ENCODE measurements at places on chromosomes 11 and 22.

- DNase-seq: no peak
Observed at GRCh38 chr11:117188620-117189081, 10.1 kb downstream of the SIDT2 start.

GRCh38 chr22:39718206-39718605 is 147.7 kb downstream of the CACNA1I start:
- no peak for DNase-seq

GRCh38 chr11:104394508-104394907 is 230.6 kb upstream of the PDGFD start:
- no peak for DNase-seq

DNA sequence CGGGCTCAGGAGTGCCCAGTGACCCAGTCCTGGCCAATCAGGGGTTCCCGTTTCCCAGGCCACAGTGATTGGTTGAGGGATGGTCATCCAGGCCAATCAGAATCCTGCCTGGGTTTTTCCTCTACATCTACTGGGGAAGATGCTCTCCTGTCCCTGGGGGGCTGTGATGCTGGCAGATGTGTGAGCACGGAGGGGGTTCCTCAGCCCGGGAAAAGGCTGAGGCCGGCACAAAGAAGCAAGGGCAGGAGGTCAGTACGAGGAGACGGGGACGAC is 171.2 kb downstream of the CTTN start:
- DNase-seq: no peak

DNA sequence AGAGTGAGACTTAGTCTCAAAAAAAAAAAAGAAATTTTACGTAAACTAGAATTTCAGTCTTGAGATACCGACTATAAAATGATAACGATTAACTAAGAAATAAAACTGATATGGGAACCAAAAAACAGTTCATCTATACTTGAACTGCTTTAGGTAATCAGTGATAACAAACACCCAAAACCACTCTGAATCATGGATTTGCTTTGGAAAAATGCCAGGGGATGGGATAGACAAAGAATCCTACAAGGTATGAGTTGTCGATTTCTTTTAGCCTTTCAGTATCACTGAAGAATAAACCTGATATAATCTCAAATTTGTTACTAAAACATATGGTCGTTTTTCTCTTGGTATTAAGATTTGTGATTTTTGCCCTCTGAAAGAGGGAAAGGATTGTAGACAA is 13.7 kb downstream of the CSTF3 start:
- no peak for DNase-seq

DNA sequence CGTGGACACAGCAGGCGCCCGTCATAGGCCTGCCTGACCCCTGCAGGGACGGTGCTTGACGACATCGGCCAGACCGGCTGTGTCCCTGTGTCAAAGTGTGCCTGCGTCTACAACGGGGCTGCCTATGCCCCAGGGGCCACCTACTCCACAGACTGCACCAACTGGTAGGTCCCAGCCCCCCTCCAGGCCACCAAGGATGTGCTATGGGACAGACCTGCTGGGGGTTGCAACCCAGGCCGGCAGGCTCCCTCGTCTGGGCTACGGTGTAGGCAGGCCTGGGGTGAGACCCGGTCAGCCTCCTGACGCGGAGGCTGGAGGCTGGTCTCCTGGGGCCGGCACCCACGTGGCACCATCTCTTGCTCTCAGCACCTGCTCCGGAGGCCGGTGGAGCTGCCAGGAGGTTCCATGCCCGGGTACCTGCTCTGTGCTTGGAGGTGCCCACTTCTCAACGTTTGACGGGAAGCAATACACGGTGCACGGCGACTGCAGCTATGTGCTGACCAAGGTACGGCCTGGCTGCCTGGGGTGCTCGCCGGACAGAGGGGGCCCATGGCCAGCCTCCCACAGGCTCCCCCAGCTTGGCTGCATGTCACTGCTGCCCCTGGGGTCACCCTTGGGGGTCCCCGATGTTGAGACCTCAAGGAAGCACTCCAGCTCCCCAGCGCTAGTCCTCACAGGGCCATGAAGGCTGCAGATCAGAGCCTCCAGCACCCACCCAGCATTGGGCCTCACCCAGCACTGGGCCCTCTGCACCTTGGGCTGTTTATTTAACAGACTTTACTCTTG is 7.7 kb downstream of the MUC5AC start:
- DNase-seq: no peak

- DNase-seq: no peak
Observed at GRCh38 chr11:70763606-70764005, 365.3 kb downstream of the CTTN start.

- no peak for DNase-seq
Observed at GRCh38 chr22:43828725-43828997, 16.6 kb upstream of the EFCAB6 start.

- DNase-seq: peak; percentile 16
Observed at GRCh38 chr11:130070846-130071200, 1.1 kb downstream of the APLP2 start.

- DNase-seq: no peak
Observed at GRCh38 chr11:95229993-95230809, 801 bp downstream of the SESN3 start.

- DNase-seq: no peak
Observed at GRCh38 chr11:71086687-71087258, 165.6 kb downstream of the SHANK2 start.

DNA sequence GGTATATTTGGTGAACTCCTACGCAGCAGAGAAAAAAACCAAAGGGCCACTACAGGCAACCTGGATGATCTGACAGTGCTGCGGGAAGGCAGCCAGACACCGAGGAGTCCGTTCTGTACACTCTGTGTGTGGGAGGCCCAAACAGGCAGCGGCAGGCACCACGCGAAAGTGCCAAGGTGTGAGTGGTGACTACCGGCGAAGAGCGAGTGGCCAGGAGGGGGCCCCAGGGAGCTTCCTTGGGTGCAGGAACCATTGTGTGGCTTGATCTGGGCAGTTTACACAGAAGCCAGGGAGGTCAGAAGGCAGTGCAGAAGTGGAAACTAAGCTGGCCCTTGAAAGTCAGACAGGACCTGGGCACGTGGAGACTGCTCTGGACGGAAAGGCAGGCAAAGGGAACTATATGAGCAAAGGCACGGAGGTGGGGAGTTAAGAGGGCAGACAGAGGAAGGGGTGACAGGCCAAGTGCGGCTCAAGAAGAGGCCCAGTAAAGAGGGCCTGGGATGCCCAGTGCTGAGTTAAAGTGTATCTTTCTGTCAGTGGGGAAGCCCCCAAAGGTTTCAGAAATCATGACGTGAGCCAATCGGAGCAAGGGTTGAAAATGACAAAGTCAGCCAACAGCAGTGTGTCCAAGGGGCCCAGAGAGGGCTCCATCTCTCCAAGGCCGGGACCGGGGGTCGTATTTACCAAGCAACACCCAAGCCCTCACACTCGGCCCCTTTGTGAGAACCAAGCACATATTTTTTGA is 10.6 kb downstream of the TMEM184B start:
- peak; percentile 54 for DNase-seq

DNA sequence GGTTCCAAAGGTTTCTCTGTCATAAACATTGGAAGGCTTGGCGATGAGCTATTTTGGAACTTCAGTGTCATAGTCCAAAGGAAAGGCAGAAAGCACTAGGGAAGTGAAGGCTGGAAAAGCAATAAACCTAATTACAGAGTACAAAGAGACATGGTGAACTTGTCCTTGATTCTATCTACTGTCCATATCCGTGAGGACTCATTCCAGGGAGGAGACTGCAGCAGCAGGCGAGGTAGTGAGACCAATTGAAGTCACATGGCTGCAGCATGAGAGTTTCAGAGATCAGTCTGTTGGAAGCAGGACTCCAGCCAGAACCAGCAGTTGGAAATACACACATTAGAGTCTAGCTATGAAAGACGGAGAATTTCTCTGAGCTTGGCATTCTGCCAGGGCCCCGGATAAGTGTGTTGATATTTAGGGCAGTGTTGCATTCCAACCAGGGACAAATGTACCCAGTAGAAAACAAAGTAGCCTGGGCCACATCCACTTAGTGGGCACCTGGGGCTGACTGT is 54.1 kb upstream of the ARHGAP42 start:
- no peak for DNase-seq

DNA sequence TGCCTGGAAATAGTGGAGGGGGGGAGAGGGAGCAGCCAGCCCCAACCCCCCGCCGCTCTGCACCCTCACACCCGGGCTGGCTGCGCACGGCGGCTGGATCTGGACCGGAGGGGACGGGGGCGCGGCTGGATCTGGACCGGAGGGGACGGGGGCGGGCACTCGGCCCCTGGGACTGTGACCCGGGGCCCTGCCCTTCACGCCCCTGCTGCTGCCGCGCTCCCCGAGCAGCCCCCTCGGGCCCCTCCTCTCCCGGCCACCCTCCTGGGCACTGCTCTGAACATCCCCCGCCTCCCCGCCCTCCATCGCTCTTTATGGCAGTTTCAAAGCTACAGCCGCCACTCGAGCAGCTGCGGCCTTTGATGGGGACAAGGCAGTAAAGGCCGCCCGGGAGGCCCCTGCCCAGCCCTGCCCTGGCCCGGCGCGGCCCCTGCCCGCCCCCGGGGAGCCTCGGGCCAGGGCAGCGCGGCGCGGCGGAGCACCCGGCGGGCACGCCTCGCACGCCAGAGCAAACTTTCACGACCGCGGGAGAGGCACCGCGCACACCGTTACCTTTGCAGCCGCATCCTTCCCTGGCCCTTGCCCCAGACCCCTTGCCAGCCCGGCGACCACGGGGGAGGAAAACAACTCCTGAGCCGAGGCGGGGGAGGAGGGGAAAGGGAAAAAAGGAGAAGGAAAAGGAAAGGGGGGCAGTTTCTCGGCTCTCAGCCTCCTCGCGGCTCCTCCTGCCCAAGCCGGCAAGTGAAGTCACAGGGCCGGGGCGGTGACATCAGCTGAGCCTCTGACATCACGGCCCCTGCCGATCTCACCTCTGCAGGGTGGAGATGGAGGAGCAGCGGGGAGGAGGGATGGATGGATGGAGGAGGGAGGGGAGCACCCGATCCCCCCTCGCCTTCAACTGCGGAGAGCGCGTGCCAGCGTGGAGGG is 13.1 kb upstream of the TCF20 start:
- DNase-seq: peak; percentile 47

DNA sequence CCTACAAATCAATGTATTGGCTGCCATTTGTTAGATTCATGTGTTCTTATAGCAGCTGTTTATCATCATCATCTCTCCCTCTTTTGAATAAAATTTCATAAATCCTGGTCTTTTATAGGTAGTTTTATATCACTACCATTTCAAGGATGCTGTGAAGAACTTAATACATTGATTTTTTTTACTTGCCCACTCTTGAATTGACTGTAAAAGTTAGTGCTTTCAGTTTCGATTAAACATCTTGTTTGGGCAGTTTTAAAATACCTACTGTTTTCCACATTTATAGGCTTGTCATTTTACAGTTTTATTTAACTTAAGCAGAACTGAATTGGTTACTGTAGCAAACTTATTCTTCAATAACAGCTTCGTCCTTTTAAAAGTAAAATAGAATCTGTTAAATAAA is 59.5 kb downstream of the TTC17 start:
- DNase-seq: no peak

DNA sequence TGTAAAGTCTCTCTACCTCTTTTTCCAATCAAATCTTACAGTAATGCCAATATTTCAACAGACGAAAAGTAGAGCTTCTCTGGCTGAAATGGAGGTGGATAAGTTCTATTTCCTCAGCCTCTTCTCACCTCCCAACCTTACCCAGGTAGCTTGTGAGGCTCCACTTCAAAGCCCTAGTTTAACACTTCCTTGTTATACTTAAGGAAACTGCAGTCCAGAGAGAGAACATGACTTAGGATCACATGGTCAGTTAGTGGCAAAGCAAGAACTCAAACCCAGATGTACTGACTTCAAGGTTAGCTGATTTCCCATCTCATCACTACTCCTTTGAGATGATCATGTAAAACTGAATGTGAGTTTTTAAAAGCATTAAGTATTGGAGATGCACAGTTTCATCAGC is 32.5 kb downstream of the PAK1 start:
- no peak for DNase-seq

DNA sequence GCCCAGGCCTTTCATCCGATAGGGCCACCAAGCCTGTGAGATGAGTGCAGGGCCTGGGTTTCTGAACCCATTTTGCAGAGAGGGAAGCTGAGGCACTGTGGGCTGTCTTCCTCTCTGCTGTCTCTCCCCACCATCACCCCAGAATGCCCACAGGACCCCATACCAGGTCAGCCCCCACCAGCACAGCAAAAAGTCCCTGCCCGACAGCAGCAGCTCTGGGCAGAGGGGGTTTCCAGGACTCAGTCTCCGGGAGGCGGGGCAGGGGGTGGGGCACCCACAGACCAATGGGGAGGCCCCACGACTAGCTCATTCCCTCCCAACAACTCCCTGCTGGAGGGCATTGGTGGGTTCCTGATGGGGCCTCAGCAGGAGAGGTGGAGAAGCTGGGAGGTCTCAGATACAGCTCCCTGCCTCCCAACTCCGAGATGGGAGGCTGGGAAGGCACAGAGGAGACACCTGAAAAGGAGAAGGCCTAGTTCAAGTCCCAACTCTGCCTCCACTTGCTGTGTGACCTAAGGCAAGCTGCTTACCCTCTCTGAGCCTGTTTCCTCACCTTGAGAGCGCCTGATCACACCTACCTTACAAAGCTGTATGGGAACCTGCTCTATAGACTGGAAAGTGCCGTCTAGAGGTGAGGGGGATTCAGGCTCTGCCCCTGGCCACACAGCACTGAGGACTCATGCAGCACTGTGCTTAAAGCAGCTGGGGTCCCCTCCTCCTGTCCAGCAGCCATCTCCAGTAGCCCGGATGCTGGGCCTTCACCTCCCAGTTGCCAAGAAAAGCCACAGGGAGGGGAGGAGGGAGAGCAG is 3.5 kb downstream of the CBX7 start:
- peak; percentile 87 for DNase-seq

- no peak for DNase-seq
Observed at GRCh38 chr11:118213781-118214180, 11.0 kb downstream of the JAML start.

- no peak for DNase-seq
Observed at GRCh38 chr11:76767659-76768058, 15.5 kb upstream of the TSKU start.

DNA sequence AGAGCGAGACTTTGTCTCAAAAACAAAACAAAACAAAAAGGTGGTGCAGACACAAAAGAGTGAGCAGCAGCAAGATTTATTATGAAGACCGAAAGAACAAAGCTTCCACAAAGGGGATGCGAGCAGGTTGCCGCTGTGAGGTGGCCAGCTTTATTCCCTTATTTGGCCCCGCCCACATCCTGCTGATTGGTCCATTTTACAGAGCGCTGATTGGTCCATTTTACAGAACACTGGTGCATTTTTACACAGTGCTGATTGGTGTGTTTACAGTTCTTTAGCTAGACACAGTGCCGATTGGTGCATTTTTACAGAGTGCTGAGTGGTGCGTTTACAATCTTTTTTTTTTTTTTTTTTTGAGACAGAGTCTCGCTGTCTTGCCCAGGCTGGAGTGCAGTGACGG is 77.4 kb downstream of the CECR2 start:
- DNase-seq: no peak

DNA sequence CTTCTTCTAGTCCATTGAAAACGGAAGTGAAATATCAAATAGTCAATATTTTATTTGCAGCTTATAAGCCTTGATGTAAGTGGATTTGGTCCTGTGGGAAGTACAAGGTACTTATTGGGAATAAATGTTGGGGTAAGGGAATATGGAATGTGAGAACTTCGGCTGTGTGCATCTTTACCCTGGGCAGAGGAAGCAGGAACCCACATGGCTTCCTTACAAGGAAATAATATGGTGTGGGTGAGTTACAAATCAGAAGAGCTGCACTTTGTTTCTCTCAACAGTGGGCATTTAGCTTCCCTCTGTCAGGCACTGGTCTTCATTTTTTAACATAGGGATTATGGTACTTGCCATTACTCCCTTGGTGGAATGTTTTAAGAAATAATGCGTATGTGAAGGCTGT is 77.9 kb downstream of the SCN3B start:
- DNase-seq: no peak

- no peak for DNase-seq
Observed at GRCh38 chr22:41568811-41569210, 8.0 kb downstream of the CSDC2 start.

GRCh38 chr22:46902436-46902835 is 140.0 kb downstream of the TBC1D22A start:
- DNase-seq: no peak

Measured in CD4-positive, alpha-beta T cell treated with Interleukin-21 for 1 hour (primary cell).